ENCODE measurements at places on chromosomes 12 and 14.

GRCh38 chr14:88380405-88380804, 5.1 kb upstream of the SPATA7 start:
- no peak for DNase-seq

DNA sequence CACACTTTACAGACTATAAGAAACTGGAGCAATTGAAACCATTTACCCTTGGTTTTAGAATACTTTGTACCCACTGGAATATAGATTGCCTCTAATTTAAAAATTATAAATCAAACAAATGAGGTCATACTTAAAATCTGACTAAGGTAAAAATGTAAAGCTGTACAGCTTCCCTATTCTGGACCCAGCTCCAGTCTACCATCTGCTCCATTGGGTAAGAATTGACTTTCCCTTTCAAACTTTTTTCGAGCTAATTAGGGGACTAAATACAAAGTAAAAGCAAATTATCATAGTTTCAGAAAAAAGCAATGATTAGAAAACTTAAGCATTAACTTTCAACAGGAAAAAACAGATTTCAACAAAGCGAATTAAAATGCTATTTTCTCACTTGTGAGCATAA, 4.3 kb downstream of the KRR1 start:
- DNase-seq = no peak

- DNase-seq = no peak
Measured at GRCh38 chr12:88715673-88716072, 135.4 kb upstream of the KITLG start.

GRCh38 chr12:80269803-80270552, 170.6 kb downstream of the OTOGL start:
- no peak for DNase-seq

DNA sequence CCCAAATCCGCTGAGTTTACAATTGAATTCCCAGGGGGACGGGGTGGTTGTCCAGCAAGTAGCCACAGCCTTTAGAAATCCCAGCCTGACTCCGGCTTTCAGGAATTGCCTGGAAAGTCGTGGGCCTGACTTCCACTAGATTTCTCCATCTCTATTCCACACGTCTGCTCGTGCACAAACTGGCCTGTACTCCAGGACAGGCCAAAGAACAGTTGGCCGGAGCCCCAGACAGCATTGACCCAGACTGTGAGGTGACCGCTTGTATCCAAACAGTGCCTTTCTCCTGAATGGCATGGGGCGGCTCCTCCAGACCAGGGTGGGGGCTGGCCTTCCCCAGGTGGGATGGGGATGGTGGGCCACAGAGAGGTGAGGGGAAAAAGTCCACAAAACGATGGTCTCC, 62.2 kb downstream of the KDM2B start:
- no peak for DNase-seq

GRCh38 chr12:52310622-52311284, 10.4 kb downstream of the KRT83 start:
- no peak for DNase-seq

GRCh38 chr12:29690728-29691127, 93.0 kb downstream of the TMTC1 start:
- DNase-seq = no peak

GRCh38 chr14:65142914-65143625, 40.8 kb upstream of the MAX start:
- no peak for DNase-seq

GRCh38 chr12:32536000-32536345, 136.6 kb downstream of the FGD4 start:
- no peak for DNase-seq

- no peak for DNase-seq
Measured at GRCh38 chr14:68167383-68168087, 348.0 kb downstream of the RAD51B start.

DNA sequence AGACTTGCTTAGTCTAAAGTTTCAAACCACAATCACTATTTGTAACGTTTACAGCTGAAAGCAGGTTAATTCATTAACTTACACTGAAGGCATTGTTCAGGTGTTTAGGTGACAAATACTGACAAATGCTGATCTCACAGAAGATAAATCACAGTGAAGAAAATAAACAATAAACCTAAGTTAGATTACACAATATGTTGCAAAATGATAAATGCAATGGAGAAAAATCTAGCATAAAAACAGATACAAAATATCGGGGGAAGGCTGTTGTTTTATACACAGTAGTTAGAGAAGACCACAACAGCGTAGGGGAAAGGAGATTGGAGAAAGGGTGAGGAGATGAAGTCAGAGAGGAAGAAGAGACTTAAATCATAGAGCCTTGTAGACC, 3.0 kb downstream of the SCAF11 start:
- DNase-seq = no peak

DNA sequence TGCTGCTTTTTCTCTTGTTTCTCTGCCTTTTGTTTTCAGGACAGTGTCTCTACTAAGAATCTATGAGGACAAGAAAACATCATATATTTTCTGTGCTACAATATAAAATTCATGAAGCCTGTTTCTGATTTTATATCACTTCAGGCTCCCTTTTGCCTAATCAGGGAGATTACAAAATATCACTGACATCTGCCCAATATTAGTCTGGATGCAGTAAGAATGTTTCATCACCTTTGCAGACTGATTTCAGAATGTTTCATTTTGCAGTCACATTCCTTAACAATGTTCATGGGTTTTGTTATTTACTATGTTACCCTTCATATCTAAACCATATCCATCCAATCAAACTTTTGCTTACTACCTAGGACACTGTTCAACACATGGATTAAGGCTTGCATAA, 491 bp upstream of the CLEC6A start:
- DNase-seq = no peak

DNA sequence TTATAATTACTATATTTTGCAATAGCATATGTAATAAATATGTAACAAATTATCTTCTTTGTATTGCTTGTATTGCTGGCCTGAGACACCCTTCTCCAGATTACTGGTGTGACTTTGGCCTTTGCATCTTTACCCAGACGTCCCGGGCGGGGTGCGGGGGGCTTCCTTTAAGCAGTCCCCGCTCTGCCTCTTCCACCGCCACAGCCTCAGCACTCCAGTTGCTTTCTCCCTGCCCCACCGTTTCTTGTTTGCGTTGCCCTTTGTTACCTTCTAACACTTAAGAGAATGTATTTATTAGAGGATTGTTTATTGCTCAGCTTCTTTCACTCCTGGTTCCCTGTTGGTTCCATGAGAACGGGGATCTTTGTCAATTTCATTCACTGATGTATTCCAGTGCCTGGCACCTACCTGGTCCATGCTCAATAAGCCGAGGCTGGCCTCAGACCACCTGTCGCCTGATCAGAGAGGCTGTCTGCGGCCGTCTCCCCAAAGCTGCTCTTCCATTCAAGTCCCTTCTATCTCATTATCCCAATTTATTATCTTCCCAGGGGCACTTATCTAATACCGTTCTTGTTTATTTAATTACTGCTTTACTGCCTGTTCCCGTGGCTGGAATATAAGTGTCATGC, 100.5 kb upstream of the RFLNA start:
- no peak for DNase-seq

DNA sequence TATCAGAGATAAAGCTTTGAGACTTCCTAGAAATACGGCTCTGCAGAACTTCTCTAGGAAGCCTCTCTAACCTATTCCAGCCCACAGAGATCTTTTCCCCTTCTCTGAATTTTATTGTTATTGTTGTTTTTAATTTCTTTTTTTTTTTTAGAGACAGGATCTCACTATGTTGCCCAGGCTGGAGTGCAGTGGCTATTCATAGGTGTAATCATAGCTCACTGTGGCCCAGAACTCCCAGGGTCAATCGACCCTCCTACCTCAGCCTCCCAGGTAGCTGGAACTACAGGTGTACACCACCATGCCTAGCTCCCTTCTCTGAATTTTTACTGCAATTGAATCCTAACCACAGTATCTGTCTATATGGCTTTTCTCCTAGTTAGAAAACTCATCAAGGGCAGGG, 19.6 kb downstream of the SLC7A8 start:
- no peak for DNase-seq

DNA sequence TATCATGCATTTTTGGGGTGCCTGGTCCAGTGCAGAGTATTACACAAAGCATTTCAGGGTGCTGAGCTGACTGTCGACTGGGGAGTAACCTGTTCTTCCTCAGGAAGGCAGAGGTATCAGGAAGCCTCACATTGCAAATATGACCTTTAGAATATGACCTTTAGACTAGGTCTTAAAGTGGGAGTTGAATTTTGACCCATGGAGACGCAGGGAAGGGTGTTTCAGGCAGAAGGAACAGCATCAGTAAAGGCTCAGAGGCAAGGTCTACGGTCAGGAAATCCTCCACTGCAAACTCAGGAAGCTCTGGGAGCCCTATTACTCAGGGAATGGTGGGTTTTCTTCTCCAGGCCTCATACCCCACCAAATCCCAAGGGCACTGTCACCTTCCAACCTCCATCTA, 11.3 kb downstream of the HNF1A start:
- DNase-seq = no peak

DNA sequence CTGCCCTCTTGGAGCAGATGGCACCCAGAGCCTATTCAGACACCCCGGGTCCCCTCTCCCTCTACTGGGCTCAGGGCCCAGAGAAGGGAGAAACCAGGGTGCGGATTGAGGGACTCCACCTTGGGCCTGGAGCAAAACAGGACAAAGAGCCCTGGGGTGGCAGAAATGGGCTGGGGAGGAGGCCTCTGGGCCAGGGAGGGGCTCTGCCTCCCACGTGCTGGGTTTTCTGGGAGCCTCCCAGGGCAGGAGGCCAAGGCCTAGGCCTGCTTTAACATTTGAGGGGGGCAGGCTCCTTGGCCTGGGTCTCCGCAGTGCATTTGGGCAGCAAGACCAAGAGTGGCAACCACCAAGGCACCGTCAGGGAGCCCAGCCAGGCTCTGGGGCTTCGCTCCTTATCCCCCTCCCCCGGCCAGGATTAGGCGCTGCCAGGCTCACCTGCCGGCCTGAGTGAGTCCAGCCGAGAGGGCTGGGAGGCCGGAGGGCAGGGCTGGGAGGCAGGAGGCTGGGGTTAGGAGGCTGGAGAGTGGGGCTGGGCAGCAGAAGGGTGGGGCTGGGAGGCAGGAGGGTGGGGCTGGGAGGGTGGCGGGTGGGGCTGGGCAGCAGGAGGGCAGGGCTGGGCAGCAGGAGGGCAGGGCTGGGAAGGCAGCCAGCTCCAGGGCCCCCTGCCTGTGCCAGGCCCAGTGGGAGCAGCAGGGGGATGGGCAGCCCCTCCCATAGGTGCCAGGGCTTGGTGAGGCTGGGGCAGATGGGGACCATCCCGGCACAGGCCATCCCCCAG, 101.8 kb upstream of the EIF5 start:
- no peak for DNase-seq

GRCh38 chr14:51041883-51042282, 53.0 kb downstream of the TRIM9 start:
- DNase-seq = no peak

GRCh38 chr14:71629765-71630492, 302.3 kb upstream of the RGS6 start:
- no peak for DNase-seq

GRCh38 chr14:68247274-68247673, 427.7 kb downstream of the RAD51B start:
- DNase-seq = no peak

DNA sequence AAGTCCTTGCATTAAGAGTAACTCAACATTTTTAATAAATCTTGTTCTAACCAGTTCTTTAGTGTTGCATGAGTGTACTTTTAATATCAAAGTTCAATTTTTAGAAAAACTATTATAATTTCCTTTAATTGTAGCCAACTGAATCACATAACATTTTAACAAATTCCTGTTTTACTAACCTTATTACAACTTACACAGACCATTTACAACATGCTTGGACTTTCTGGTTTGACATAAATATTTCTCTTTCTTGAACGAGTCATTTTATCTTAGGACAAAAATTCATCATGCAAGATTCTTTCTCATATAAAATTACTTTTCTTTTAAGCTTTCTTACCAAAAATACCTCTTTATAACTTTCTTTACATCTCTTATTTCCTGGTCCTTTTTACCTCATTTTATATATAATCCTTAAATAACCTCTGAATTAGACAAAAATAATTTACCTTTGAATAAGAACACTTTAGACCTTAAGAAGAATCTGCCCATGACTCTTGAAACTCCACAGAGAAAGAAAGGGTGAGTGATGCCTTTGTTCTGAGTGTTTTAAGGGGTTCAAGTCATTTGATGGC, 3.9 kb downstream of the SLCO1A2 start:
- no peak for DNase-seq

GRCh38 chr12:114272071-114272470, 133.9 kb downstream of the TBX5 start:
- no peak for DNase-seq

- no peak for DNase-seq
Measured at GRCh38 chr12:125794401-125794800, 729.2 kb downstream of the AACS start.
